Breast epithelium (tissue), 4 donors: ENCODE measurements at places on chromosomes 16 and 17. TPM values are rescaled to one million over a fixed set of nuclear protein-coding genes. Genes with fewer than 3 reads are reported as not detected.

The SMIM5 gene
- 2.6 TPM for total RNA-seq

The RPS2 gene
- 1,340 TPM for total RNA-seq

The SLC13A2 gene
- 0.66 TPM for total RNA-seq

The CLEC19A gene
- total RNA-seq: 0.29 TPM

The KRT32 gene
- total RNA-seq: 0.73 TPM

The ALOXE3 gene
- 0.73 TPM for total RNA-seq

The WNT9B gene
- not detected for total RNA-seq

The FBF1 gene
- total RNA-seq: 18.7 TPM

The ACSF3 gene
- 42.3 TPM for total RNA-seq

The ACAP1 gene
- total RNA-seq: 3.4 TPM

- no peak for DNase-seq
- no peak overlapping the region for H3K4me3 ChIP-seq
- no peaks in the 10 kb centered on the region for H3K4me1 ChIP-seq
- H3K27me3 ChIP-seq: no peaks in the 10 kb centered on the region
- H3K36me3 ChIP-seq: no peaks in the 10 kb centered on the region
- no peak overlapping the region for H3K27ac ChIP-seq
Observed at GRCh38 chr16:4686497-4687210, 6.7 kb upstream of the NUDT16L1 start.

- H3K4me3 ChIP-seq: no peak overlapping the region
Observed at GRCh38 chr16:6725634-6726331, 606.9 kb upstream of the RBFOX1 start.

GRCh38 chr16:54875443-54875842 lies 55.2 kb upstream of the IRX5 start:
- no peak overlapping the region for H3K27ac ChIP-seq
- H3K36me3 ChIP-seq: no peaks in the 10 kb centered on the region
- no peak for DNase-seq
- no peaks in the 10 kb centered on the region for H3K4me1 ChIP-seq
- H3K27me3 ChIP-seq: no peaks in the 10 kb centered on the region

DNA sequence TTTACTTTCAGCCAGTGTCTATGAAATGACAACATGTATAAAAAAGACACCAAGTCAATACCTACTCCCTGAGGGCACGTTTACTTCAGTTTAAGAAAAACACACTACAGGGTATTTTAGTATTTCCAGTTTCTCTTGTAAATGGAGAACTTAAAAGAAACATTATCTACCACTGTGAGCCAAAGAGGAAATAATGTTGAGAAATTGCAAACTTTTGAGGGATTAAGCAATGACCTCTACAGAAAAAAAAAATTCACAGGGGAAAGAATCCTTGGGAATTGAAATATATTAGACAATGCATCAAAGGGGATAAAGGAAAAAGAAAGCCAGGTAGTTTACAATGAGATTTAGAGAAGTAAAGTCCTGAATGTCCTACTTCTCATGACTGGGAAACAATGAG lies 126.0 kb downstream of the KCNJ2 start:
- H3K27ac ChIP-seq: no peak overlapping the region
- no peaks in the 10 kb centered on the region for H3K36me3 ChIP-seq
- H3K4me1 ChIP-seq: no peaks in the 10 kb centered on the region
- H3K4me3 ChIP-seq: no peak overlapping the region
- H3K27me3 ChIP-seq: no peaks in the 10 kb centered on the region

GRCh38 chr16:2611499-2611862 lies 70.8 kb upstream of the KCTD5 start:
- no peak overlapping the region for H3K27ac ChIP-seq
- DNase-seq: no peak
- H3K36me3 ChIP-seq: no peaks in the 10 kb centered on the region
- no peaks in the 10 kb centered on the region for H3K27me3 ChIP-seq
- no peaks in the 10 kb centered on the region for H3K4me1 ChIP-seq
- H3K4me3 ChIP-seq: no peak overlapping the region

GRCh38 chr16:14564861-14565687 lies 65.0 kb downstream of the PARN start:
- H3K27ac ChIP-seq: no peak overlapping the region
- H3K36me3 ChIP-seq: no peaks in the 10 kb centered on the region
- DNase-seq: no peak
- no peaks in the 10 kb centered on the region for H3K4me1 ChIP-seq
- no peak overlapping the region for H3K4me3 ChIP-seq

DNA sequence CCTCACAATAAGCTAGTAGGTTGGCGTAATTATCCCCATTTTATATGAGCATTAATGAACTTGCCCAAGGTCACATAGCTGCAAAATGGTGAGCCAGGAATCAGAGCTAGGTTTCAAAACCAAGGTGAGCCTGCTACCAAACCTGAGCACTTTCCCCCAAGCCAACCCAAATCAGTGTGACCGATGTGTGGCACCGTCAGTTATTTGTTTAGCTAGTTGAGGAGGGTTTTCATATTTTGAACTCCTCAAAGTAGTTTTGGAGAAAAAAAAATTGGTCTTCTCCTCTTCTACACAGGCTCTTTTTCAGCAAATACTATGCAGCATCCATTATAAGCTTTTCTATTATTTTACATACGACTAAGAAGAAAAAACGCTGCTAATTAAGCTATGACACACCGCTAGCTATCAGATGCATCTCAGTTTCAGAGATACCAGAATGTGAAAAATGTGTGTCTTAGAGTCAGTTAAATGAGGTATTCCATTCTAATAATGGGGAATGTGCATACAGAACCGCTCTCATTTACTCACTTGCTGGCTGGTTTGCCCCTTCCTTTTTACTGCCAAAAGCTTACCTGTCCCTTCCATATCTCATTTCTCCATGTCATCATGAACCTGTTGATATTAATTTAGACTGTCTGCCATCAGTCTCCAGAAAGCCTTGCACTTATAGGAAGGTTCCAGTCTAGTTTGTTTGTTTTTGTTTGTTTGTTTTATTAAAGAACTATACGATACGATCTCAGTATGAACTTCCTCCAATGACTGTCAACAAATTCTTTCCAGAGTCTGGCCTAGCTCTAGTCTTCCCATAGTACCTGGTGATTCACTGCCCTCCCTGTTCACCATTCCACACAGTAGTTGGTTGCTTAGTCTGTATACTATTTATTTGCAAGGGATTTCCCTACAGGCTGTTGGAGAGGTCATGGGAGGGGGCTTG lies 2.2 kb upstream of the TBX4 start:
- no peaks in the 10 kb centered on the region for H3K36me3 ChIP-seq
- H3K27ac ChIP-seq: no peak overlapping the region
- H3K4me3 ChIP-seq: no peak overlapping the region
- H3K27me3 ChIP-seq: peaks cover 9% of the 10 kb centered on the region
- no peaks in the 10 kb centered on the region for H3K4me1 ChIP-seq

DNA sequence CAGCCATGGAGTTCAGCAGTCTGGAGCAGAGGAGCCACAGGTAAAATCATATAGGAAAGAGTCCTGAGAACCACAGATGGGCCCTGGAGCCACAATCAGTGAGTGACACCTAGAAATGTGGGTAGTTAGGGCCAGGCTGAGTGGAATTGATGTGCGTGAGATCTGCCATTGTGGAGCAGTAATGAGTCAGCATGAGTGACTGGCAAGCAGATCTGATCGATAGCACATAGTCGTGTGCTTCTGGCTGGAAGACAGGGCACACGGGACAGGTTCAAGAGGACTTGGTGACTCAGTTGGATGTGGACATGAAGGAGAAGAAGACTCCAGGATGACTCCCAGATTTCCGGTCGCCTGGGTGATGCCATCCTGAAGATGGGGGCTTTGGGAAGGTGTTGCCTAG lies 12.3 kb downstream of the ADORA2B start:
- DNase-seq: no peak
- H3K27me3 ChIP-seq: no peaks in the 10 kb centered on the region
- no peaks in the 10 kb centered on the region for H3K36me3 ChIP-seq

GRCh38 chr16:9007177-9007794 lies 43.6 kb upstream of the USP7 start:
- H3K27ac ChIP-seq: no peak overlapping the region
- H3K4me1 ChIP-seq: no peaks in the 10 kb centered on the region

- DNase-seq: no peak
- H3K4me3 ChIP-seq: no peak overlapping the region
- H3K4me1 ChIP-seq: no peaks in the 10 kb centered on the region
- H3K27me3 ChIP-seq: no peaks in the 10 kb centered on the region
- H3K36me3 ChIP-seq: no peaks in the 10 kb centered on the region
- no peak overlapping the region for H3K27ac ChIP-seq
Observed at GRCh38 chr17:56074361-56074890, 78.8 kb upstream of the ANKFN1 start.

GRCh38 chr17:76080768-76081287 lies 1.8 kb downstream of the ZACN start:
- no peak overlapping the region for H3K27ac ChIP-seq
- H3K4me3 ChIP-seq: no peak overlapping the region
- DNase-seq: no peak
- H3K36me3 ChIP-seq: peaks cover 6% of the 10 kb centered on the region
- peaks cover 5% of the 10 kb centered on the region for H3K4me1 ChIP-seq

DNA sequence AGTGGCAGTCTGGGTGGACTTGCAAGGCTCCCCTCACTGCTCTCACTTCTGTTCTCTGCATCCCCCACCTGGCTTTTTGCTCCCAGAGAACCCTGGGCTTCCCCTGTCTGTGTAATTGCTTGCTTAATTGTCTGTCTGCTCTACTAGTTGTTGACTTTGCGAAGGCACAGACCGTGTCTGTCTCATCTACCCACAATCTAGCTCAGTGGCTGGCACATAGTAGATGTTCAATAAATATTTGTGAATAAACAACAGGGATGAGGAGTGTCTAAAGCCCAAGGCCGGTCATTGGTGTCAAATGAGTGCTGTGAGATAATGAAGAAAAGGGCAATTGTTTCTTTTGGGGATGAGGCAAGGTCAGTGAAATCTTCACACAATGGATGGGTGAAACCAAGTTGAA lies 2.8 kb upstream of the SEZ6 start:
- H3K27ac ChIP-seq: no peak overlapping the region
- H3K4me3 ChIP-seq: no peak overlapping the region
- H3K4me1 ChIP-seq: no peaks in the 10 kb centered on the region
- DNase-seq: no peak

GRCh38 chr16:31200821-31201568 lies 1.6 kb downstream of the PYCARD start:
- H3K27ac ChIP-seq: peak overlapping the region; percentile 79
- DNase-seq: no peak
- H3K27me3 ChIP-seq: no peaks in the 10 kb centered on the region
- peak overlapping the region; percentile 98 for H3K4me3 ChIP-seq

- no peaks in the 10 kb centered on the region for H3K4me1 ChIP-seq
- H3K36me3 ChIP-seq: no peaks in the 10 kb centered on the region
- peak overlapping the region; percentile 67 for H3K4me3 ChIP-seq
- DNase-seq: no peak
- peak overlapping the region; percentile 83 for H3K27ac ChIP-seq
Observed at GRCh38 chr17:4710693-4711634, 532 bp downstream of the ARRB2 start.

DNA sequence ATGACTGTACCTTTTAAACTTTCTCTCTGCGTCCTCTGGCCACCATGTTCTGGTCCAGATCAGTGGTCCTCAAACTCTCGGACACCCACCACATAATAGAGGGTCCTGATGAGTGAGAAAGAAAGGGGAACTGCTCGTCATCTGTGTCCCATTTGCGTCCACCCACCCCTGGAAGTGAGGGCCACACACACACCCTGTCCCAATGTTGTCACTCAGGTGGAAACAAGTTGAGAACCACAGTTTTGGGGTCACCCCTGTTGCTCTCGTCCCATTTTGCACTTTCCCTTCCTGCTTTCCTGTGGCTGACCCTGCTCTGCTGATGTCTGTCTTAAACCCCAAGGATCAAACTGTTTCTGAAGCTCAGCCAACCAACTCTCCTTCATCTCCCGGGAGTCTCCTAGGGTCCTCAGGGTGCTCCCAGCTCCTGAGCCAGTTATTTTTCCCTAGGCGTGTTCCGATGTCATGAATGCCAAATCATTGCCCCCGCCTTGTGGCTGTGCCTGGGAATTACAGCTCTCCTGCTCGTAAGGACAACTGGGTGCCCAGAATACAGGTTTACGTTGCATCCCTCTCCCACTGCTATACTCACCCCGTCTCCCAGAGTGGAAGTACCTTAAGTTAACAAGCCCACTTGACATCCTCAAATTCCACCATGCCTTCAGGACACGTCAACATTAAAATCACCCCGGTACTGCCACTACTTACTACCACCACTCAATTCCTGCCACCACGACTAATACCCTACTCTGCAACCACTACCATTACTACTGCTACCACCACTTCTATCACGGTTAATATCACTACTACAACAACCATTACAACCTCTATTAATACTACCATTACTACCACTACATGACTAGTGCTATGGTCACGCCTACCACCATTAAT lies 26.0 kb upstream of the HNF1B start:
- H3K4me1 ChIP-seq: no peaks in the 10 kb centered on the region
- H3K4me3 ChIP-seq: no peak overlapping the region
- no peaks in the 10 kb centered on the region for H3K36me3 ChIP-seq

- no peaks in the 10 kb centered on the region for H3K27me3 ChIP-seq
- H3K4me1 ChIP-seq: no peaks in the 10 kb centered on the region
- H3K4me3 ChIP-seq: no peak overlapping the region
- DNase-seq: no peak
Observed at GRCh38 chr17:70871180-70871818, 702.0 kb downstream of the KCNJ2 start.

DNA sequence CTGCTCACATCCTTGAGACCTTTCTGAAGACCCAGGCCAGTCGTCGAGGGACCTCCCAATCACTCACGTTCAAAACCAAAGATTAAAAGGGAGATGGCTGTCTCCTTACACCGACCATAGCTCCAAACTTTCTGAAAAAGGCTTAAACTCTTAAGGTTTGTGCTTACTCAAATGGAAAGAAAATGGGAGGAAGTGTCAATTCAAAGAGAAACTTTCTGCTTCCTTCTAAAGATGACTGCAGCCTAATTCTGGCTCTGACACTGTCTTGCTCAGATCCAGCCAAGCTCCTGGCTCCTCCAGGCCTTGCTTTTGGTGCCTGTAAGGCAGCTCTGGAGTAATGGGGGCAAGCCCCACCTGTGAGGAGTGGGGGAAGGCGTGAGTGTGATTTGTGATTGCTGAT lies 54.9 kb upstream of the WSB1 start:
- no peak overlapping the region for H3K27ac ChIP-seq
- no peaks in the 10 kb centered on the region for H3K4me1 ChIP-seq
- no peaks in the 10 kb centered on the region for H3K36me3 ChIP-seq

GRCh38 chr17:70934231-70934630 lies 764.9 kb downstream of the KCNJ2 start:
- H3K4me3 ChIP-seq: no peak overlapping the region
- H3K27me3 ChIP-seq: no peaks in the 10 kb centered on the region
- no peak for DNase-seq
- no peaks in the 10 kb centered on the region for H3K4me1 ChIP-seq
- no peaks in the 10 kb centered on the region for H3K36me3 ChIP-seq
